ENCODE measurements at places on chromosomes 7 and 10.
A peak's percentile ranks its signal among the peaks of the same experiment; 100 is the strongest.

DNA sequence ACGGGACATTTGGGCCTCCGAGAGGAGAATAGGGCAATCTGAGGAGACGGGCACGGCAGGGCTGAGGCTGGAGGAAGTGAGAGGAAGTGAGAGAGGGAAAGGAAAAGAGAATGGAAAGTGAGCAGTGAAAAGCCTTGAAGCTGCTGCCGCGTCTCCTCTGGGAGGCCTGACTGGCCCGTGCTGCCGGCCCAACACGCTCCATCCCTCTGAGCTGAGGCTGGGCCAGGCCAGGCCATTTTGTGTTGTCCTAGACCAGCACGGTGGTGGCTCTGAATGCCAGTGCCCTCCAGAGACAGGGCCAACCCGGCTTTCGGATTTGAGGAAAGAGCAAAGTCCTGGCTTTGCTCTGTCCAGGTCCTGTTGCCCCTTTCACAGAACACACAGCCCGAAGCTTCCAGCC, 361.1 kb upstream of the SHH start:
- no peak for DNase-seq

DNA sequence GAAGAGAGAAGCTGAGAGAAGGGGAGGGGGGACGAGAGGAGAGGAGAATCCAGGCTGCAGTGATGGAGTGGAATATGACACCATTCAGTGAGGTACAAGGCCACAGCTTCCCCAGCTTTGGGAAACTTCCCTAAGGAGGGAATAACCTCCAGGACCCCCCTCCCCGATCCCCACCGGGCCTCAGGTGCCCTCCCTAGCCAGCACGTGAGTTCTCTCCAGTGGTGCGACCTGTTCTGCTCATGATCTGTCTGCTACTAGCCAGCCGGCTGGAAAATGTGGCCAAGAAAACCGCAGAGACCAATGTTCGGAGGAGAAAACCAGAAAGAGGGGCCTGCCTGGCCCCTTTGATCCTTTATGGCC, 39.9 kb upstream of the AGK start:
- no peak for DNase-seq

DNA sequence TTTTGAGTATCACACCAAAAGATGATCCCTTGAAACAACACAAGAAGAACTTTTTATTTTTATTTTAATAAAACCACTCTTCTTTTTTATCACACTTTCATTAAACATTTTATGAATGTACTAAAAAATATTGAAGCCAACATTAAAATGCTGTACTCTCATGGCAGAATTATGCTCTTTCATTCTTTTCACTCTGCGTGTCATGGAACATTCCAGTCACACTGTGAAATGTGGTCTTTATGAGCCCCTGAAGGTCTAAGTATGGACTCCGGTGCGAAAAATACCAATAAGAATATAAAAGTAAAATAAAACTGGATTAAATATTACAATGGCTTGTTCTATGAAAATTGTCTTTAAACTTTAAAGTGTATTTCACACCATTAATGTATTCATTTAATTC, 148.4 kb downstream of the TMEM26 start:
- no peak for DNase-seq

DNA sequence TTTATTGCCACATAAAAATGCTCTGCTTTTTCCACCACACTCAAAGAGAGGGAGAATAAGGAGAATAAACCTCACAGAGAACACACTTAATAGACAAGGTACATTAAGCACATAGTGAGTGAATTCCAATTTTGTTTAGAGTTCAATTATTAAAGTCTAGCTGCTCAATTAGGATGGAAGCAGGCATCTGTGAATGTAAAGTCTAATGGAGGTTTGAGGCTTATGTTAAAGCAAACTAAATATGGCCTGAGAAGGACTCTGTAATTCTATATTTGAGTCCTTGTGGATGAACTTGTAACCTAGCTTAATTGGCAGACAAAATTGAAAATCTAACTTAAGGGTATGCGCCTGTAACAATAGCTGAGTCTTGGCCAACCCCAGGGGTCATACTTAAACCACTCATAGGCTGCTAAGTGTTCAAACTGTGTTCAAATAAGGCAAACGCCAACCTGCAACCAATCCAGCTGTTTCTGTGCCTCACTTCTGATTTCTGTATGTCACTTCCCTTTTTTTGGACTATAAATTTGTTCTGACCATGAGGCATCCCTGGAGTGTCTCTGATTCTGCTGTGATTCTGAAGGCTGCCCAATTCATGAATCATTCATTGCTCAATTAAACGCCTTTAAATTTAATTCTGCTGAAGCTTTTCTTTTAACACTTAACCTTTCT, 31.3 kb upstream of the NME8 start:
- DNase-seq, result no peak

DNA sequence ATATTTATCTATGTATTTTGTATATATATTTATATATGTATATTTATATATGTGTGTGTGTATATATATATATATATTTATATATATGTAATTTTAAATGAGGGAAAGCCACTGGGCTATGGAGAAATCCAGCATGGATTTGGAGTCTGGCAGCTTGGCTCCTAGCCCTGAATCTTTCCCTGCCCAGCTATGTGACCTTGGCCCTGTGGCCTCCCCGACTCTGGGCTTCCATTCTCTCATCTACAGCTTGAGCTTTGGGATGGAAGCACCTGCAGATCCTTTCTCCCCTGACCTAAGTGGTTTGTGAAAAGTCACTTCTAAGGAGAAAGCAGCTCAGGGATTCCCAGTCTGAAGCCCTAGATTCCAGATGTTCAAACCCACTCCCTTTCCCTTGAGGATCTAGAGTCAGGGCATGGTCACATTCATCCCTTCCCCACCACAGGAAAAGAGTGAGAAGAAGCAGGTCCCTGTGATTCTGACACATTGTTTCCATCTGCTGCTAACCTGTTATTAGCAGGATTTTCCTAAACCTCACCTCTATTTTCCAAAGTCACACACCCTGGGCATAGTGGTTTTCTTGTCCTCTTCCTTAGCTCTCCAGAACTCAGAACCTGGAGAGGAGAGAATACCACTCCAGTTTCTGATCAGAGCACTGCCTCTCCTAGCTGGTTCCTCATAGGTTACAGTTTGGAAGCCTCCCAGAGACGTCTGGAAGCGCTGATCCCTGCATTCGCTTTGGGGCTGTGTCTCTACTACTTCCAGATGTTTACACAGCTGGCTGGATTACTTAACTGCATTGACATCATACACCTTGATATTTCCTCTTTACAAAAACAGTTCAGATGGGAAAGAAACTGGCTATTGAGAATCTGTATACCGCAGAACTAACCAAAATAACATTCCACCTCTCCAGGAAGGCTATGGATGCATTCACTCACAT, 327.5 kb upstream of the ZMIZ1 start:
- peak; percentile 45 for DNase-seq

GRCh38 chr10:132651511-132652029, 114.0 kb downstream of the INPP5A start:
- no peak for DNase-seq

- DNase-seq, result no peak
Measured at GRCh38 chr10:100942229-100942628, 27.1 kb upstream of the SEMA4G start.

DNA sequence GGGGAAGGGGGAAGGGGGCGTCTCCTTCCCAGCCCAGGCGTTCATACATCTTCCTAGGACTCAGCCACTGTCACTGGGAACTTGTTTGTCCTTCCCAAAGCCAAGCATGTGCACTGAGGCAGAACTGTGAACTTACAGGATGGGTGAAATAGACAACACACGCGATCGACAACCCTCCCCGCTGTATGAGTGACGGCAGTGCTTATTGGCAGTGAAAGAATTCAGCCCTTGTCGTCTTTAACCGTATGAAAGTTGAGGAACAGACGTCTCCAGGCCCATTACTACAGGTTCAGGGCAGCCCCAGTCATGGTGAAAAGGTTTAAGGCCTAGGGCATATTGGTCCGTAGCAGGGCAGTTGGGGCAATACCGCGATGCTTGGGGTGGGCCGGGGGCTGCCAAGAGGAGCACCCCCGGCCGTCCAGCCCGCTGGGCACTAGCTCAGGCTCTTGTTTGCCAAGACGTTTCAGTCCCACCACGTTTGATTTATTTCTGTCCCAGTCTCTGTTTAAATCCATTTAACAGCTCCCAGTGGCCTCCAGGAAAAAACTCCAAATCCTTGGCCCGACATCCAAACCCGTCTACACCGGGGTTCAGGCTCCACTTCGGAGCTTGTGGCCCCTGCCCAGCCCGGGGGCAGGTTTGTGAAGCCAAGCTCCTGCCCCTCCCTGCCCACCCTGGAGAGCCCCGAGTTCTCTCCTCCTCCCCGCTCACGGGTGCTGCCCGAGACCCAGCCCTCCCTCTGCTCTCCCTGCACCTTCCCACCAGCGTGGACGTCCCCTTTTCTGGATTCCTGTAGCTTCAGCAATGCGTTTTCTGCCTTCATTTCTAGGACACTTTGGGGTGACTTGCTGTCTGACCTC, 159.8 kb downstream of the DNAJB6 start:
- no peak for DNase-seq

DNA sequence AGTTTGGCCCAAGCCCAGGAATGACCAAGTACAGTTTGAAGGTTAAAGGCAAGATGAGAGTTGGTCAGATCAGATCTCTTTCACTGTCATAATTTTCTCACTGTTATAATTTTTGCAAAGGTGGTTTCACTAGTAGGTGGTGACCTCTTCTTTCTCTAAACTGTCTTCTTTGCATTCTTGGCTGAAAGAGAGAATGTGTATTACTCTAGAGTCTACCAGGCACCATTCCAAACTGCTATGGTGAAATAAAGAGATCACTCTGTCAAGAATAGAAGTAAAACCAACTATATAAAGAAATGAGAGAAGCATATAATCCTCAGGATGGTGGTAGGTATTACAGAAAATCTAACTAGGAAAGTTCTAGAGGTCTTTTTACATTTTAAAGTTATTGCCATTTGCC, 72.7 kb downstream of the DYNC1I1 start:
- no peak for DNase-seq

DNA sequence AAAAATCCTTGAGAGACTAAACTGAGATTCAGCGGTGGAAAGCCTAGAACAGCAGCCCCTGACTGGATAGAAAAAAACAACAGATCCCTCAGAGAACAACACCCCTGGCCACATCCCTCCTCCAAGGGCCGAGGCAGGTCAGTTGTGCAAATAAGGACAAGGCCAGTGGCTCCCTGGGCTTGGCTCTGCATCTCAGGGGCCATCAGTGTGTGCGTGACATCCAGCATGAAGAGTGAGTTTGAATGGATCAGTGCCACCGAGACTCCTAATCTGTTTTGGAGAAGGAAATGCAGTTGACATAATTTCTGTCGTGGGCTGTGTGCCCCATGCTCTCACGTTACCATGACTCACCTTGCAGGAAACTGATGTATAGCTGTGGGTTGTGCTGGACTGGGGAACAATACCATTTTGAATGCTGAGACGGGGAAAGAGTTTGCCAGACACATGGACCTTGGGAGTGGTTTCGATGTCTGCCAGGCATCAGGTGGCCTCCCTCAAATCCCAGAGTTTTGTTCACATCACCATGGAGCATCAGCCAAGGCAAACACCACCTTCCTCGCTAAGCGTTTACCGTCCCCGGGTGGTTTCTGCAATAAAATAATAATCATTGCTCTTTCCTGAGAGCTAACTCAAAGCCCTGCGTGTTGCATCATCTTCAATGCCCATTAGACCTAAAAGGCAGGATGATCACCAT, 153.2 kb upstream of the FZD8 start:
- peak; percentile 100 for DNase-seq

- peak; percentile 94 for DNase-seq
Measured at GRCh38 chr10:22308390-22308789, 7.8 kb upstream of the COMMD3 start.

DNA sequence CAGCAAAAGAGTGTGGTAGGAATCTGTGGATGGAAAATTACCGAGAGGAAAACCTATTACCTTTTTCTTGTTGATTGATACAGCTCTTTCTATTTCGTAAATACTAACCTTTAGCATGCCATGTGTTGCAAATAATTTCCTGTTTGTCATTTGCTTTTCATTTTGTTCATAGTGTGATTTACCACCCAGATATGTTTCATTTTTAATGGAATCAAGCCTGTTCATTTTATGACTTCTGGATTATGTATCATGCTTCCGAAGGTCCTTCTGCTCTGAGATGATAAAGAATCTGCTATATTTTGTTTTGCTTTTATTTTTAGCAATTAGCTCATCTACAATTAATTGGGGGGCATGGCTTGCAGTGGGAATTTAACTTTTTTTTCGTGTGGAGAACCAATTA, 46.5 kb downstream of the INPP5F start:
- no peak for DNase-seq

DNA sequence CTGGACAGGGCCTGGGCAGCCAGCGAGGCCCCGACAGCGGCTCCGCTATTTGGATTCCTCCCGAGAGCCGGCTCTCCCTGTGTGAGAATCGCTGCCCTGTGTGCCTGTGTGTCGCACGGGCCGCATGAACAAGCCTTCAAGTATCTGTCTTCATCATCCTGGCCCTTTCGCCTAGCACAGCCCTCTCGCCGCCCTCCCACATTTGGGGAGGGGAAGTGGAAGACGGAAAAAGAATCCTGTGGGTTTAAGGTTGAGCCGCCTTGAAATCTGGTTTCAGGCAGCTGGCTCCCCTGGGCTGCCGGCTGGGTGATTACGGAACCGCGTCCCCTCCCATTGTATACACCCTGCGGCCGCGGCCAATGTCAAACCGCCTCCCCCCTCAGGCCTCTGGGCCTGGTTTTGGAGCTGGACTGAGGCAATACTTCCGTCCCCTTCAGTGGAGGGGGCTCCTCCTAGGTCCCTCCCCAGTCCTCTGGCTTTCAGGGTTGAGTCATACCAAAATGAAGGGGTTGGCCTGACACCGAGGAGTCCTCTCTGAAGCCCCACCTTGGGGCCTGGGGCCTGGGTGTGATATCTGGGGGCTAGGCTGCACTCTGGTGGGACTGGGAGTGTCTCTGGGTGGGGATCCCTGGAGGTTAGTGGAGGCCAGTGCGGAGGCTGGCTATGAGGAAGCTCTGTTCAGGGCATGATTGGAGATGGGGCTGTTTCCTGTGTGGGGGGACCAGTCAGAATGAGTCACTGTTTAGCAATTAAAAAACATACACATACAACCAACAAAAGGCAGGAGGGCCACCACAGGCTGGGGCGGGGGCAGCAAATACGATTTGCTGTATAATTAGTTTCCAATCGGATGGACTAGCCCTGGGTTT, 1.7 kb downstream of the TRIM8 start:
- peak; percentile 87 for DNase-seq

DNA sequence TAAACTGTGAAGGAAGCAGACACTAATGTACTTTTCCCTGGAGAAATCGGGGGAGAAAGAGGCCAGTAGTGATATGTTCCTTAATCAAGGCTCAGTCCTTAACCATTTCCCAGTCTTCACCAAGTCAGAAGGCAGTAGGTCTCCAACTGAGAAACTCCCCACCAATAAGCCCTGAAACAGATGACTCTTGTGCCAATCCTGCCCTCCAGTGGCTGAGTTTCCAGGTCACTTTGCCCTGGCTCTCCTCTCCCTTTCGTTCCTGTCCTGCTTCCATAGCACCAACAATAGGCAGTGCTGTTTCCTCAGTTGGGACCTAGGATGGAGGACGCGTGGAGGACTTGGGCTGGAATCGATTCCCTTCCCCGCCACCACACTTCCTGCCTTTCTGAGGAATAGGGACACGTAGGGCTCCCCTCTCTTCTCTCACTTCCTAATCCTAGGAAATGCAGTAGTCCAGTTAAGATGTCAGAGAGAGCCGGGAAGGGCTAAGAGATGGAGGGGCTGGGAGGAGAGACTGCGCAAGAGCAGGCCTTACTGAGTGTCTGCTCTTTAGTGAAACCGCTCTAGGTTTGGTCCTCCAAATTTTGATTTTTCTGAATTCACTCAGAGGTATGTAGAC, 23.4 kb downstream of the ATOH7 start:
- DNase-seq, result peak; percentile 96

- peak; percentile 32 for DNase-seq
Measured at GRCh38 chr7:79615871-79616640, 162.6 kb upstream of the MAGI2 start.

- no peak for DNase-seq
Measured at GRCh38 chr7:80393786-80394185, 118.1 kb downstream of the GNAT3 start.

GRCh38 chr7:33237036-33237435, 107.7 kb downstream of the BBS9 start:
- DNase-seq, result no peak

Data from PC-3 (cell line).